Stimulated activated CD8-positive, alpha-beta memory T cell treated with anti-CD3 and anti-CD28 coated beads, Interleukin-15, amount 100 ng/mL, for 1 hour (primary cell): ENCODE measurements at places on chromosomes 3 and 15.

DNA sequence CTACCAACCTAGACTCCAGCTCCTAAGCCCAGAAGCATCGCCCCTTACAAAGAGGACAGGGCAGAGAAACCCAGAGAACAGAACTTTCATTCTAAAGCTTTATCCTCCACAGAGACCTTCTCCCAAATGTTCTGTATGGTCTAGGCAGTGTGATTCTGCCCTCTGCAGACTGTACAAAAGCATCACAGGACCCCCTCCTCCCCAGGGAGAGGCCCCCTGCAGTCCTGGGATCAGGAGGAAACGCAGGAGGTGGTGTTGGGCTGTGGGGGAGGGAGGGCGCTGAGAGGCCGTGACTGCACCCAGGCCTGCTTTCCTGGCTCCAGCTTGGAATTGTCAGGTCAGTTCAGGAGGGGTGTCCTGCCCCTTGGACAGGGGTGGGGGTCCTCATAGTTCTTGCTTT, 101.3 kb downstream of the DGKG start:
- DNase-seq = no peak

DNA sequence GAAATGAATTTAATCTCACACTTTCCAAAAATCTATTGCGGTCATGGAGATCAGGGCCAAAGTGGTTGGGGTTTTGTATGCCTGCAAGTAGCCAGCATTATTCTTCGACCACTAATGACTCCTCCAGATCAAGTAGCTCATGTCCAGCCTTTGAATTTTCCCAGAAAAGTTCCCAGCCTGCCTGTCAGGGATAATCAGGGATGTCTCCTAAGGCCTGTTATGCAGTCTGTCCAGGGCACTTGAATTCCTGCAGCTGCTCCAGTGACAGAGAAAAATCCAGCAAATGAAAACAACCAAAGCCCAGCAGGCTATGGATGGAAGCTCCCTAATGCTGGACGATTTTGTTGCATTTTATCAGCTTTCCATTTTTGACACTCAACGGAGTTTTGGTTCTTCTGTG, 215.4 kb downstream of the ADAMTSL3 start:
- no peak for DNase-seq

DNA sequence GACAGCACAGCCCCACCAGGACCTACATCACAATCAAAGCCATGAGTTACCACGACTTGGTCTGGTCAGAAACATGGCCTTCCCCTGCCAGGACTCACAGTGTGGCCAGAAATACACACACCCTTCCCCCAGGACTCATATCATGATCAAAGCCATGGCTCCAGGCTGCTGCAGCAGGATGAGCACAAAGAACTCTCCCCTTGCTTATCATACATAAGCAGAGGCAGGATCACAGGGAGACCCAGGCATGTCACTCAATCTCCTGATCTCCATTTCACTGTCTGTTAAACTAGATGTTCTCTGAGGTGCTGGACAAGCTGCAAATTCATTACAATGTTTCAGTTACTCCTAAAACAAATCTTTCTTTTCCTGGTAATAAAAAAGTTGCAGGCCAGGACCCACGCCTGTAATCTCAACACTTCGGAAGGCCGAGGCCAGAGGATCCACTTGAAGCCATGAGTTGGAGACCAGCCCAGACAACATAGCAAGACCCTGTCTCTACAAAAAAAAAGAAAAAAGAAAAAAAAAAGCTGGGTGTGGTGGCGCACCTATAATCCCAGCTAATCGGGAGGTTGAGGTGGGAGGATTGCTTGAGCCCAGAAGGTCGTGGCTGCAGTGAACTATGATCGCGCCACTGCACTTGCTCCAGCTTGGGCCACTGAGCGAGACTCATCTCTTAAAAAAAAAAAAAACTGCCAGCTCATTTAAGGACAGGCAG, 1.2 kb downstream of the PFKFB4 start:
- no peak for DNase-seq

GRCh38 chr3:168858327-168858726, 762.6 kb upstream of the GOLIM4 start:
- DNase-seq = no peak

DNA sequence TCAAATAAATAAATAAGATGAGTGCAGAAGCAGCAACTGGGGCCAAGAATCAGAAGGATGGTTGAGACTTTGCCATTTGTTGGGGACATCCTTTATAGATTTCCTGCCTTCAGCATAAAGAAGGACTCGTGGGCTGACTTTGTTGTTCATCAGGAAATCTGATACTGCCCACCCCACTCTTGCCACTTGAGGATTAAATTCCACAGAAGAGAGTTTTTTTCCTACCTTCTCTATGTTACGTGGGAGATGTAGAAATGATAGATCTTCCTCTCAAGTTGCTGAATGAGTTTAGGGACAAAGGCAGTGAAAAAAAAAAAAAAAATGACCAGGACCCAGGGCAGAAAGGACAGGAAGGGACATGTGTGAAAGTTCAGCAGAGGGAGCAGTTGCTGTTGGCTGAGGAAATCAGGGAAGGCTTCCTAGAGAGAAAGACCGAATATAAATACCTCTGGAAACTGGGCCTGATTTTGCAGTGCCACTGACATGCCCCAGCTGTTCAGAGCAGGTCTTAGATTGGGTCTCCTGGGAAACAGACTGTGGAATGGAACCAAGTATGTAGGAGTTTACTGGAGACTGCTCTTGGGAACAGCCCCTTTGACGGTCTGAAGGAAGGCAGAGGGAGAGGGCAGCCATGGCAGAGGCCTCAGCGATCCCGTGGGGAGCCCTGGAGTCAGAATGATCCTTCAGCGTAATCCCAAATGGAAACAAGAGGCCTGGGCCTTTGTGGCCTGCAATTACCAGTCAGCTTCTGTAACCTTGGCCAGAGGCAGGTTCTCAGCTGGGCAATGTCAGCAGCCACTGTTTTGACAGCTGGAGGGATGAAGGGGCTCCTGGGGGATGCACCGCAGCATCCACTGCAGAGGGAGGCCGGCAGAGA, 50.9 kb downstream of the C3orf20 start:
- DNase-seq = no peak

DNA sequence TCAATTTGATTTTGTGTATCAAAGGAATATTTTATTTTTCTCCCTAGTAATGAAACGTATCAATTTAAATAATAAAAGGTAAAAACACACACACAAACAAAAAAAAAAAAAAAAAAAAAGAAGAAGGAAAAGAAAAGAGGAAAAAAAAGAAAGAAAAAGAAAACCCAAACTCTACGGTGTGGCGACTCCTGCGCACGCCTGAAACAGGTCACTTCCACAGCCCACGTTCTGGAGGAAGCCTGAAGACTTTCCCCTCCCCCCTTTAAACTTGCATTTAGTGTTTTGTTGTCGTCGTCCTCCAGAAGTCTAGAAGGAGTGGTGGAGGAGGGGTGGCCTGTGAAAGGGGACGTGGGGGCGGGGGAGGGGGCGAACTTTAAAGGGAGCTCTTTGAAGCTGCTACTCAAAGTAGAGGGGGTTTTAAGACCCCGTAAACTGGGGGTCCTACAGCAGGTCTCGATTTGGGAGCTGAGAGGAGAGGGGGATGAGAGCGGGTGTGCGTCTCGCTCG, 2.3 kb upstream of the TLE3 start:
- no peak for DNase-seq
